IMR-90 (cell line): ENCODE measurements at places on chromosomes 2 and 18. TPM values are rescaled to one million over a fixed set of nuclear protein-coding genes. Genes with fewer than 3 reads are reported as not detected.

Gene ARHGEF33
- 0.18 and 0.28 TPM in 2 replicates for total RNA-seq

Gene PLGLB2
- total RNA-seq: 0.72 and 0.83 TPM in 2 replicates

Gene TXNDC2
- under 0.01 and 0.18 TPM in 2 replicates for total RNA-seq

Gene DSG4
- total RNA-seq: not detected in 2 replicates

- DNase-seq: peak; percentile 39
Measured at GRCh38 chr2:102736410-102737409, 25.1 kb upstream of the TMEM182 start.

DNA sequence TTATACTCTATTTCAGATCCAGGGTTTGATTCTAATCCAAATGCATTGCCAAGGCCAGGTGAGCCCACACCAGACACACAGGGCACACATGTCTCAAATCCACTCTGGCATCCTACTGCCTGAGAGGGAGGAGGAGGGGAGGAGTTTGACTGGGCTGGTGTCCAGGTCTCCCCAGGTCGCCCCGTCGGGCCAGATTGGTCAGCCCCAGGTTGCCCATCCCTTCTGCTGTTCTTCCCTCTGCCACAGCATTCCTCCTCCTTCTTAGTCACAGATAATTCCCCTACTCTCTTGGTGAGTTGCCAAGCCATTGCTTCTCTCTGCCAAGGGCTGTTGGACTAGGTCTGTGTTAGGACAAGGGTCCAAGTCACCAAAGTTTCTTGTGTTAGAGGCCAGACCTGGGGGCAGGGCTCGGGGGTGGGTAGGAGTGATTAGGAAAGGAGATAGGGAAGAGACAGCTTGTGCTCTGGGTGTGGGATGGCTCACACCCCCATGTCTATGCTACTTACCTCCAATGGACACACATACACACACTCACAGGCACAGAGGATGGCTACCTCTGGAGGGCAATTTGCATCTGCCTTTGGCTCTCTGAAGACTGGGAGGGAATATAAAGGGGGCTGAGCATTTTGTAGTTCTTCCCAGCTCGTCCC, 2.5 kb upstream of the EGR4 start:
- DNase-seq: no peak

DNA sequence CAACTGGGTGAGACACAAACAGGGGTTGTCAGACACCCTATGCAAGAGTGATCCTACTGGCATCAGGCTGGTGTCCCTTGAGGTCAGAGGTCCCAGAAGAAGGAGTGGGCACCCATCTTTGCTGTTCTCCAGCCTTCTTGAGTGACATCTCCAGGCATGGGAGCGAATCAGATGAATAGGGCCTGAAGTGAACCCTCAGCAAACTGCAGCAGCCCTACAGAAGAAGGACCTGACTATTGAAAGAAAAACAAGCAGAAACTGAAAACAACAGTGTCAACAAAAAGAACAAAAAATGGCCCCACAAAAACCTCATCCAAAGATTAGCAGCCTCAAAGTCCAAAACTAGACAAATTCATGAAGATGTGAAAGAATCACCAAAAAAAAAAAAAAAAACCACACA, 1229.7 kb upstream of the CRIM1 start:
- DNase-seq: no peak

- DNase-seq: no peak
Measured at GRCh38 chr2:176978921-176979320, 233.7 kb upstream of the HNRNPA3 start.

DNA sequence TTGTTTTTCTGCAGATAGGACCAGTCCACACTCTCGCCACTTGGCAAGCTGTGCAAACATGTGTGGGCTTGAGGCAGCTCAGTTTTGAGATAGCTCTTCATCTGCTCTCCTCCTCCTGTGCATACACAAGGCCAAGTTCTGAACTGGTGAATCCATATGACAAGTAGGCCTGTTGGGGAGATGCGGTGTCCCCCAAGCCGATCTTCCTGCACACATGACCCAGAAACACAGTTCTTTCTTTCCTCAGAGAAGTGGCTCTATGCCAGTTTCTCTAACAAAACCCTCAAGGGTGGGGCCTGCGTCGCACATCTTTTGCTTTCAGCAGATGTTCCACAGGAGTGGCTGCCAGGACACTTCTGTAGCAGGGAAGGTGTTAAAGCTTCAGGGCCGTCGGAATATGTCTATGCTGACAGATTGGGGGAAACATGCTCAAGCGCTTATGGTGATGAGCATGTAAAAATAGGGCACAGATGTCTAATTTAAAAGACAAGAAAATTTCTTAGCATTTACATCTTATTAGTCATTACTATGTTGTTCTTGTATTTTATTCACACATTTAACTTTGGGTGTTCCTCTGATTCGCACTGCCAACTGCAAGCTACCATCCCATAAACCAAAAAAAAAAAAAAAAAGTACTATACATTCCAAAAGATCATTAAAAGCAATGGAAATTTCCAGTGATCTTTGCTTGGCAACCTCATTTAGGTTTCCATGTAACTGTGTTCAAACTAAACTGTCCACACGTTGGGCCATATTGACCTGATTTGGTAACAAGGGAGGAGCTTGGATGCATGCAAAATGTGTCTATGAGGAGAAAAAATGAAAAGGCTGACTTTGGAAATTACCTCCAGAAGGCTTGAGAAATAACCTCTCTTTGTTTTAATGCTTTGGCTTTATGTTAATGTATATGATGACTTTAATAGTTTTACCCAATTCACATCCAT, 1055.5 kb upstream of the KLHL29 start:
- no peak for DNase-seq

GRCh38 chr18:11369556-11369955, 220.2 kb upstream of the PIEZO2 start:
- DNase-seq: no peak

GRCh38 chr2:24643051-24643450, 150.1 kb downstream of the PTRHD1 start:
- no peak for DNase-seq

DNA sequence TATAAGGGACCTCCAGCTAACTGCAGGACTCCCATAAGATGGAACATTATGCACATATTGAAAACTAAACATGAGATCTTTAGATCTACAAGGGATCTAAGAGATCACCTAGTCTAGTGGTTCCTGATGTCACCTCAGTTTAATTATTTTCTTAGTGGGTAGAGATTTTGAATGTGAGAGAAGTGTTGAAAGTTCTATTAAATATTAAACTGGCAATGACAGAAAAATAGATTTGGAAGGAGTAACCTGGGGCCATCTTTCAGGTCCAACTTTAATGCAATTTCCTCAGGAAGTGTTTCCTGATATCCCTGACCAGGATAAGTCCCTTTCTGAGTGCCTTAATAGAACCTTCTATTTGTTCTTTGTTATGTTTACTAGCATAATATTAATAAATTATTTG, 29.1 kb upstream of the CPS1 start:
- DNase-seq: no peak

DNA sequence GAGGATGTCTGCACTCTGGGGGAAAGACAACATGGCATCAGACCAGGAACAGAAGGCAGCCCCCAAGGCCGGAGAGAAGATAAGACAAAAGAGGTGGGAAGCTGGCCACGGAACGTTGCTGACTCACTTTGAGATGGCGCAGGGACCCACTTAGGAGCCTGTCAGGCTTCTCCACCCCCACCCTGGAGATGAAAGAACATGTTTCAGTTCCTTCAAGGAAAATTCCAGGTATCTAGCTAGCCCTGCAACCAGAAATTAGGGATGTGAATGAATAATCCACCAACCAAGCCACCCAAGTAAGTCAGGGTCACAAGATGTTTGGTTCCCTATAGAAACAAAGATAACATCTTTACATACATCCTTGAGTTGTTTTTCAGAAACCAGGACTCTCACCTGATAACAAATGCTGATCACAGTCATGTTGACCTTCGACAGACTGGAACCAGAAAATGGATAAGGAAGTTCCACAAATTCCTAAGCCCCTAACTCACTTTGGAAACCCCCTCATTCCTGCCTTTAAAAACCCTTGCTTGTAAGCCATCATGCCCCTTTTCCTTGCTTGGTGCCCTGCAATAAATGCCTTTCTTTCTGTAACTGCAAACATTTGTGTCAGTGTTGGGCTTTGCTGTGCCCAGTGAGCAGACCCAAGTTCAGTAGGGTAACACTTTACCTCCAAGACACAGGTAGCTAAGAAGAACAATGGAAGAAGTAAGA, 31.9 kb downstream of the PSTPIP2 start:
- DNase-seq: no peak

DNA sequence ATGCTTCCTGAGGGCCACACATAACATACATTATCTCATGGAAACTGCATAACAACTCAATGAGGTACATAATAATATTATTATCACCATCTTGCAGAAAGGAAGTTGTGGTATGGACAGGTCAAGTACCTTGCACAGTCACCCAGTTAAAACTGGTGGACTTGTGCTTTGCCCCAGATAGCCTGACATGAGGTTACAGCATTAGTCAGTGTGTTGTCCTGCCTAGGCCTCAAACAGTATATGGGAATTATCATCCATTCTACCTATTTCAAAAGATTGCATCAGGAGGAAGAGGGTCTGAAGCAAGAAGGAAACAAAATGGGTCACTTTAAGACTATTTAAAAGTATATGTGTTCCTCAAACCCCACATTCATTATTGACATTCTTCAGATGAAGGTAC, 5.4 kb upstream of the ANTXR1 start:
- no peak for DNase-seq

GRCh38 chr2:150027164-150027563, 439.6 kb upstream of the MMADHC start:
- DNase-seq: no peak

DNA sequence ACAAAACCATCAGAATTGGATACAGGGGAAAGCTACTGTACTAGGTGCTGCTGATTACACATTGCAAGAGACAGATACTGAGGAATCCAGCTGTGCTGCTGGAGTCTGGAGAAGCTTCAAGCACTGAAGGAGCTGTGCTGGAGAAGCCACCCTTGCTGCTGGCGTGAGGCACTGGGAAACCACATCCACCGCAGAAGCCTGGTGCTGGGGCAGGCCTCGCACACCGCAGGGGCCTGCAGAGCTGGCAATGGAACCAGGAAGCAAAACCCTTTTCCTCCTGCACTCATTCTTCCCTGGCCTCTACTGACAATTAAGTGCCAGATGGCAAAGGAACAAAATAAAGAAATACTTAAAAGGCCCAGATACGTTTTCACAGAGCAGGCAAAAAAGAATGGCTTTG, 94.4 kb upstream of the MSH6 start:
- DNase-seq: no peak
